Cardiac muscle cell (in vitro differentiated cells and primary cell): ENCODE measurements at places on chromosomes 3 and 15. TPM values are rescaled to one million over a fixed set of nuclear protein-coding genes. Genes with fewer than 3 reads are reported as not detected.

The CIDEC gene
- not detected in 2 replicates for total RNA-seq

The DENND4A gene
- total RNA-seq: 4.7 and 7.7 TPM in 2 replicates

The TMEM108 gene
- total RNA-seq: 0.49 and 1.6 TPM in 2 replicates

The ALAS1 gene
- 68.7 and 80.2 TPM in 2 replicates for total RNA-seq

The TRIM42 gene
- total RNA-seq: not detected in 2 replicates

The KCNMB2 gene
- total RNA-seq: 0.33 TPM in 1 of 2 replicates, not detected in the other

GRCh38 chr3:138443091-138443490 is 8.7 kb downstream of the ESYT3 start:
- peaks cover 29% of the 10 kb centered on the region for H3K4me1 ChIP-seq
- H3K27me3 ChIP-seq: peaks cover 2% of the 10 kb centered on the region
- H3K36me3 ChIP-seq: no peaks in the 10 kb centered on the region
- H3K4me3 ChIP-seq: no peak overlapping the region
- peak overlapping the region; percentile 51 for H3K27ac ChIP-seq

GRCh38 chr3:27594096-27594690 is 110.0 kb upstream of the SLC4A7 start:
- no peak overlapping the region for H3K27ac ChIP-seq
- no peaks in the 10 kb centered on the region for H3K36me3 ChIP-seq
- no peaks in the 10 kb centered on the region for H3K4me1 ChIP-seq
- no peak for DNase-seq
- H3K27me3 ChIP-seq: no peaks in the 10 kb centered on the region

DNA sequence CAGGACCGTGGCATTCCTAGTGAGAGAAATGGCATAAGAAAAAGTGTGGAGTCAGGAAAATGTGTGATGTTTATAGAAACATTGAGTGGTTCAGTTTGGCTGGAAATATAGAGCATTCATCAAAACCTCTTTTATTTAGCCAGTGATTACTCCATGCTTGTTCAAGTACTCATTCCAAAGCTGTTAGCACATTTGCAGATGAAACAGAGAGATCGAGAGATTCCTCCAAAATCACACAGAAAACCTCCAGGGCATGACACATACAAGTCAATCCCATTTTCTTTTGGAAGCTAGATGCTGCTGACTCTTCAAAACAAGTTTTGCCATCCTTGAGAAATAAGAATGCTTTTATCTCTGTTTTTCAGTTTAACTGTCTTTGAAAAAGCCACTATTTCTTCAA is 11.5 kb upstream of the MB21D2 start:
- H3K27ac ChIP-seq: no peak overlapping the region
- H3K27me3 ChIP-seq: peaks cover 17% of the 10 kb centered on the region
- no peak overlapping the region for H3K4me3 ChIP-seq
- H3K4me1 ChIP-seq: no peaks in the 10 kb centered on the region
- H3K36me3 ChIP-seq: no peaks in the 10 kb centered on the region

GRCh38 chr15:92904722-92905571 is 4.8 kb downstream of the CHD2 start:
- no peak for DNase-seq
- peak overlapping the region; percentile 52 for H3K4me3 ChIP-seq
- H3K27ac ChIP-seq: peak overlapping the region; percentile 92
- no peaks in the 10 kb centered on the region for H3K36me3 ChIP-seq
- H3K4me1 ChIP-seq: peaks cover 42% of the 10 kb centered on the region
